ENCODE measurements at places on chromosomes 16 and 17.

DNA sequence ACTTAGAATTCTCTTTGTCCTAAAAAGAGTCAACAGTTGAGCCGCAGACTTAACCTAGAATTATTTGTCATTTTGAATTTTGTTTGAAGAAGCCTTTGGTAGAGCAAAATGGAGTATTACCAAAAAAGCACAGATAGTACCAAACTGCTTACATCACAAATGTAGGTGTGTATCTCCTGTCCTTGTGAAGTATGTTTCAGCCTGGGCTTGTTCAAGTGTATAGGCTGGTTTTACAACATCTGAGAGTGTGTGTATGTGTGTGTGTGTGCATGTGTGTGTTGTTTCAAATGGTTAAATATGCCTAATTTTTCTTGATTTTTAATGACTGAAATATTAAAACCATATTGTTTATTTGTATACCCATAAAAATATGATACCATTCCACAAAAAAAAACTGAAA lies 188.7 kb upstream of the AXIN2 start:
- no peak for DNase-seq

DNA sequence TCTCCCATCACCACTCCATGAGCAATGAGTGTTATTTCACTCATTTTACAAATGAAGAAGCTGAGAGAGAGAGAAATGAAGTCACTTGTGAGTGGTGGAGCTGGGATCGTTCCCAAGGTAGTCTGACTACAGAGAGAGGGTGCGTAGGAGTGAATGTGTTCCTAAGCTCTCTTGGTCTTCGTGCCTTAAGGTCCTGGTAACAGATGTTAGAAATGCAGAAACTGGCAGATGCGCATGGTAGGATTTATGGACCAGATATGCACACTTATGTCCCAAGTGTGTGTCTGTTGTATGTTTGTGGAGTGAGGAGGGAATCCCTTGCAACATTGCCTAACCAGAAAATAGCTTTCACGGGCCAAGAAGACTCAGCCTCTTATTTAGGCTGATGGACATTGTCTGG lies 93.2 kb upstream of the ZNF469 start:
- no peak for DNase-seq

DNA sequence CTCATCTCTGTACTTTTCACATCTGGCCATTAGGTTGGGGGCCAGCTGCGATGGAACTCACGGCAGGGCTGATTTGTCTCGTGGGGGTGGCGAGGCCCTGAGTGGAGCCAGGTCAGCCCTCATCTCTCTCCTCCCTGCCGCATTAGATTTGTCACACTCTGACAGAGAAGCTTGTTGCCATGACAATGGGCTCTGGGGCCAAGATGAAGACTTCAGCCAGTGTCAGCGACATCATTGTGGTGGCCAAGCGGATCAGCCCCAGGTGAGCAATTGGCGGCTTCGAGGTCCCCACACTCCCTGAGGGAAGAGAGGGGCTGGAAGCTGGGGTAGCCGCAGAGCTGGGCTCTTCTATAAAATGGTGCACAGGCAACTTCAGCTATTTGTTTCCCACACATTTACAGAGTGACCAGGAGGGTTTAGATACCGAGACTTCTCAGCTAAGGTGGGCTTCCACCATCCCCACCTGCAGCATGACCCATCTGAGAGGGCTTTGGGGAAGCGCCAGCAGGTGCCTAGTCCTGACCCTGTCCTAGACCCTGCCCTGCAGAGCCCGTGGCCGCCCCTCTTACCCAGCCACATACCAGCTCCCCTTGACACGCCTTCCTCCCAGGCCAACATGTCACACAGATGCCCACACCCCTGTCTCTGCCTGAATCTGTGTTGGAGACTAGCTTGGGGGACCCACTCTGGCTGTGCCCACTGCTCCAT lies 8.4 kb downstream of the TMEM98 start:
- no peak for DNase-seq

DNA sequence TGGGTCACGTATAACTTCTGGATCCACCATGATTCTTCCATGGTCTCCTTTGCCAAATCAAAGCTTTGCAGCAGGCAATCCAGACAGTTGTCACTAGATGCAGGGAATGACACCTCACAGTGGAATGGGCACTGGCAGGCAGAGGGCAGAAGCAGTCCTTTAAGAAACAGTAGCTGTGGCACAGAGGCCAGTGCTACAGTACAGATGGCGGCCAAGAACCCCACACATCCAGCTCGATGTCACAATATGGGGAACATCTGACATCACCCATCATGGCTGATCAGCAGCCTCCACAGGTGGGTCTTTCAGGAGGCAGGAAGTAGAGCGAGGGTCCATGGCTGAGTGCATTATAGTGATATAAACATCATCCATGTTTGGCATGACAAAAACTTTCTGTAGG lies 18.8 kb upstream of the ERN1 start:
- DNase-seq, result no peak

GRCh38 chr17:58944166-58944565 lies 162.5 kb downstream of the TRIM37 start:
- DNase-seq, result no peak
